ENCODE measurements at places on chromosomes 1 and 21. TPM values are rescaled to one million over a fixed set of nuclear protein-coding genes. Genes with fewer than 3 reads are reported as not detected.

Gene DISP3
- polyA plus RNA-seq: 12.0 TPM

Gene RNU1-1
- polyA plus RNA-seq: not detected

Gene C21orf58
- polyA plus RNA-seq: 20.2 TPM

Gene OR2AK2
- not detected for polyA plus RNA-seq

Gene ST6GALNAC5
- polyA plus RNA-seq: 9.5 TPM

Gene PACC1
- 38.4 TPM for polyA plus RNA-seq

Gene ST7L
- polyA plus RNA-seq: 25.8 TPM

Gene LMX1A
- not detected for polyA plus RNA-seq

DNA sequence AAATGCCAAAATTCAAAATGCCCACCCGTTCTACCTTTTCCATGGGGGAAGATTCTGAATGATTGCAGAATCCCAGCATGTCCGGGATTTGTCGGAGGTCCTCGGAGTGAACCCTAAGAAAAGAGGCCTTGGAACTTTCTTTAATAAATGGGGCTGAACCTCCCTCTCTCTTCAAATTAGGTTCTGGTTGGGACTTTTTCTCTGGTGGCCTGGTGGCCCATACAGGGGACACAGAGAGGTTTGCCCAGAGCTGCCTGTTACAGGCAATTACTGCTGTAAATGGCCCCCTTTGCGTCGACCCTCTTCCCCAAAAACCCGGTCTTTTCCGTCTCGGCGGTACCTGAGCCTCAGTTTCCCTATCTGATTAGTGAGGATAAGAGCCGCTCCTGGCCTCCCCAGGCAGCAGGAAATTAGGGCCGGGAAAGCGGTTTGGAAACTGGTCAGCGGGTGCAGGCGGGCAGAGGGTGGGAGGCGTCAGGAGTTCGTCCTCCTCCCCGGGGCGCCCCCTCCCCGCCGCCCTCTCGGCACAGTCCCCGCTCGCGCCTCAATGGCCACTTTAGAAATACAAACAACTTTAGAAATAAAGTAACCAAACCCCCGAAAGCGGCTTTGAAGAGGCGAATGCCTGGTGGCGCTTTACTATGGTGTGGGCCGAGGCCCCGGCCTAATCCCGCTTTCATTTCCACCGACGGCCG is 15.6 kb downstream of the PAX7 start:
- peak; percentile 71 for DNase-seq

GRCh38 chr1:234768171-234768568 is 158.2 kb upstream of the IRF2BP2 start:
- DNase-seq: no peak

- DNase-seq: no peak
Observed at GRCh38 chr1:204338997-204339396, 20.7 kb downstream of the PLEKHA6 start.

DNA sequence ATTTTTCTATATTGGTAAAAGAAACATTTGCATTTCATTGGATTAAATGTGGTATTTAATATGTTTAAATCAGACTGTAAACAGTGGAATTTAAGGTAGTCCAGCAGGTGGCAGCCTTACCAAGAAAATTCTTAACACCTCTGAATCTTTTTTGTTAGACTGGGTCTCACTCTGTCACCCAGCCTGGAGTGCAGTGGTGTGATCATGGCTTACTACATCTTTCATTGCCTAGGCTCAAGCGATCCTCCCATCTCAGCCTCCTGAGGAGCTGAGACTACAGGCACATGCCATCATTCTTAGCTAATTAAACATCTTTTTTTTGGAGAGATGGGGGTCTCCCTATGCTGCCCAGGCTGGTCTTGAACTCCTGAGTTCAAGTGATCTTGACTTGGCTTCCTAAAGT is 98.8 kb downstream of the RABGAP1L start:
- peak; percentile 61 for DNase-seq

- DNase-seq: no peak
Observed at GRCh38 chr1:201709564-201710295, 119.2 kb upstream of the IPO9 start.

GRCh38 chr1:244863491-244864252 is 671 bp downstream of the HNRNPU start:
- no peak for DNase-seq

GRCh38 chr1:41738475-41738874 is 180.2 kb downstream of the HIVEP3 start:
- no peak for DNase-seq

DNA sequence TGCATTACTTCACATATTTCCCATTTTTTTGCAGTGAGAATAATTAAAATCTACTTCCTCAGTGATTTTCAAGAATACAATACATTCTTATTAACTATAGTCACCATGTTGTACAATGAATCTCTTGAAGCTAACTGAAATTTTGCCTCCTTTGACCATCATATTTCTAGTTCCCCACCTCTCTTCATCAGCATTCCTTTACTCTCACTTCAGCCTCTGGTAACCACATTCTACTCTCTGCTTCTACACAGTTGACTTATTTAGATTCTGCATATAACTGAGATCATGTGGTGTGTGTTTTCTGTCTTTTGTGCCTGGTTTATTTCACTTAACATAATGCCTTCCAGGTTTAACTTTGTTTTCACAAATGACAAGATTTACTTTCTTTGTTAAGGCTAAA is 304.4 kb upstream of the LYPLAL1 start:
- DNase-seq: no peak

DNA sequence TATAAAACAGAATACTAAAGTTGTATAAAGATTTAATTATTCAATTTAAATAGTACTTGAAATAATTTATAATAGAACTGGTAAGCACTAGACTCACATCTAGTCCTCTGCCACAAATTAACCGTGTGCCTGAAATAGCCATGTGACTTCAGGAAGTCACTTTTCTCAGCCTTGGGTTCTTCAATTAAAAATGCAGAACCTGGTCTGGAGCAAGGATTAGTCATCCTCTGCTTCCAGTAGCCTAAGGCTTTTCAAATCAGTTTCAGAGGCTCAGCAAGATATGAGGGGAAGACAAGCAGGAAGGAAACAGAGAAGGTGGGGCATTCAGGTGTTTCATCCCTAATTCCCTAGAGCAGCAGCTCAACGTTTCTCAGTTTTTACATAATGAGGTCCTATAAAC is 23.0 kb downstream of the DPH5 start:
- DNase-seq: no peak

GRCh38 chr1:7366955-7367665 is 404.0 kb upstream of the VAMP3 start:
- peak; percentile 25 for DNase-seq

DNA sequence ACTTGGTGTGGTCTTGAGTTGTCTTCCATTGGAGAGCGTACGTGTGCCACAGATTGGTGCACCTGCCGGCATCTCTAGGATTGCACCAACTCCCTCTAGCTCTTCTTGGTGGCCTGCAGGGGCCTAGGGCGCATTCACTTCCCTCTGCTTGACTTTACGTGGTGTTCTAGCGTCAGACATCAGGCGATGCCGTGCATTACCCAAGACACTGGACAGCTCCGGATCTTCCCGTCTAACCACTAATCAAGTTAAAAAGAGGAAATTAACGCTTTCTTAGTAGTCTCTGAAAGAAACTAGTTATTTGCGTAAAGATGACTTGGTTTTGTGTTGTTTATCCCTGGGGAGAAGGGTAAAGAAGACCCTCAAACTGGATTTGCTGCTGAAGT is 510 bp upstream of the IL10RB start:
- DNase-seq: peak; percentile 11

- no peak for DNase-seq
Observed at GRCh38 chr1:6185151-6185550, 5.0 kb upstream of the CHD5 start.

GRCh38 chr1:230413061-230413460 is 13.1 kb downstream of the PGBD5 start:
- DNase-seq: no peak

DNA sequence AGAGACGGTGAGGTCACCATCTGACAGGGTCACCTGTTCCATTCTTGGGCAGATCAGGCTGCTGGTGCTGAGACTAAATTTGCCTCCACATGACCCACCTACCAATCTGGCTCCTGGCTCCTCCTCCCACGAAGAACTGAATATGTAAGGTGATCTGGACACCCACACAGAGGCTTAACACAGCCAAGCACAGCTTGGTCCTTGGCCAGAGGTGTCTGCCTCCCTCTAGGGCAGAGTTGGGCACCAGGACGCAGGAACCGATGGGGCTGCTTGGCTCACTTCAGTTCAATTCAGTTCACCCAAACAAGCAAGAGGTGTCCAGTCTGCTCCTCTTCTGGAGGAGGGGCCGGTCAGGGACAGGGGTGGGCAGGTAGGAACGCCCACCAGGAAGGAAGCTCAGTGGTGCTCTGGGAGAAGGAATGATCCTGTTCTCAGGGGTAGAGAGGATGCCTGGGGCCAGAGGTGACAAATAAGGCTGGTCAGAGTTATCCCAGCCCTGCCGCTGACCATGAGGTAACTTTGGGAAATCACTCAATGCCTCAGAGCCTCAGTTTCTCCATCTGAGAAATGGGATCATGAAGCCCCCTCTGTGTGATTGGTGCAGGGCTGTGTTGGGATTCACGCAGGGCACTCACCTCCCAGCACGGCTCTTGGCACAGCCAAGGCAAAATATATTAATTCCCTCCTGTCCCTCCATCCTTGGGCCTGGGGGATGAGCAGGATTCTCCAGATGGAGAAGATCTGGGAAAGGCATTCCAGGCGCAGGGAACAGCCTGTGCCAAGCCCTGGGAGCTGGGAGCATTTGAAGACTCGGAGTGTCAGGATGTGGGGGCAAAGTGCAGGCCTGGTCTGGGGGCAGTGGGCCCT is 284.5 kb downstream of the PTPRU start:
- DNase-seq: peak; percentile 27
